ENCODE measurements at places on chromosomes 2 and 18.

GRCh38 chr2:11589316-11589940 lies 55.6 kb downstream of the GREB1 start:
- DNase-seq, result no peak

DNA sequence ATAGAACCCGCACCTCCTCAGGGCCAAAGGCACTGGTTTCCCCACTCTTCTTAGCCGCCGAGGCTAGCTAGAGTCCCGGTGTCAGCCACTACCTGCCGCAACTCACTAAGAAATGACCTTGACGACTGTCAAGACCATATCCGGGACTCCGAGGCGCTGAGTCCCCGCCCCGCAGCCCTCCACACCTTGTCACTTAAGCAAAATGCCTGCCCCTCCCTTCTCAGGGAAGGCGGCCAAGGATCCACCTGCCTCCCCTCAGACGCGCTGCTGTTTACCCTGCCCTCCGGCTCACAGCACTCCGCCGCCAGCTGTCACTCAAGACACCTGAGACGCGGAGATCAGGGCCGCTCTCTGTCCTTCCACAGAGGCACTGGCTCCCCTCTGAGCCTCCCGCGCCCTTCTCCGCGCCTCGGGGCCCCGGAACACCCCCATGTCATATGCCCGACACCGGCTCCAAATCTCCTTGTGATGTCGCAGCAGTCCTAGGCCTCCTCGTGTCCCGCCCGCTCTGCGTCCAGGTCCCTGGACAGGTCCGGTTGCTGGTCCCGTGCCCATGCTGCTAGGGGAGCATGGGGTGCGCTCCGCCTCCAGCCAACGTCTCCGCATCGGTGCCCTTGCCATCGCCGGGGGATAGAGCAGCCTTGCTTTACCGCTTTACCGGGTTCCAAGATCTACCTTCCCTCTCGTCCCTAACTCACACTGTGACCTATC lies 32.5 kb upstream of the REG3G start:
- DNase-seq, result no peak

GRCh38 chr2:157875641-157876065 lies 477 bp downstream of the ACVR1 start:
- no peak for DNase-seq

- DNase-seq, result no peak
These were observed 481.9 kb upstream of the SETBP1 start for GRCh38 chr18:44198612-44199284.

DNA sequence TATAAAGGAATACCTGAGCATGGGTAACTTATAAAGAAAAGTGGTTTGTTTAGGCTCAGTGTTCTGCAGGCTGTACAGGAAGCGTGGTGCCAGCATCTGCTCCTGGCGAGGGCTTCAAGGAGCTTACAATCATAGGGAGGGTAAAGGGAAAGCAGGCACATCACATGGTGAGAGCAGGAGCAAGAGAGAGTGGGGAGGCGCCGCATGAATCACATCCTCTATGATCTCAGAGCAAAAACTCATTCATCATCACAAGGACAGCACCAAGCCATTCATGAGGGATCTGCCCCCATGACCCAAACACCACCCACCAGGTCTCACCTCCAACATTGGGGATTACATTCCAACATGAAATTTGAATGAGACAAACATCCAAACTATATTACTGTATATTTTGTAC lies 32.5 kb downstream of the R3HDM1 start:
- no peak for DNase-seq
